ENCODE measurements at places on chromosomes 5 and 9.

GRCh38 chr9:127336506-127337352, 60.2 kb upstream of the SLC2A8 start:
- H3K4me1 ChIP-seq, result no peaks in the 10 kb centered on the region
- no peak overlapping the region for H3K4me3 ChIP-seq
- H3K27ac ChIP-seq, result no peak overlapping the region
- H3K36me3 ChIP-seq, result 0 out of 2 replicates have a peak, but pooled peaks cover 3% of the 10 kb centered on the region
- no peaks in the 10 kb centered on the region for H3K27me3 ChIP-seq

DNA sequence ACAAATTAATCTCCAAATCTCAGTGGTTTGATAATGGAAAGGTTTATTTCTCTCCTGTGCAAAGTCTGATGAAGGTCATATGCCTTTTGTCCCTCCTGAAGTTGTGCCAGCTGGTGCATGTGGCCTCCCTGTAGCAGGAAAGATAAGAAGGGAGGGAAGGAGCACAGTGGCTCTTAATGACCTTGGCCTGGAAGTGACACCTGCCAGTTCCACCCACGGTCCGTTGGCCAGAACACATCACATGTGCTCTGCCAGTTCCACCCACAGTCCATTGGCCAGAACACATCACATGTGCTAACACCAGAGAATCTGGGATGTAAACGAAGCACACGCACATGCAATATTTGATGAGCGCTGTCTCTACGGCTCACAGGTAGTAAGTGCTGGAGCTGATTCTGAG, 130.9 kb downstream of the DOCK2 start:
- H3K27me3 ChIP-seq, result no peaks in the 10 kb centered on the region
- no peaks in the 10 kb centered on the region for H3K36me3 ChIP-seq

DNA sequence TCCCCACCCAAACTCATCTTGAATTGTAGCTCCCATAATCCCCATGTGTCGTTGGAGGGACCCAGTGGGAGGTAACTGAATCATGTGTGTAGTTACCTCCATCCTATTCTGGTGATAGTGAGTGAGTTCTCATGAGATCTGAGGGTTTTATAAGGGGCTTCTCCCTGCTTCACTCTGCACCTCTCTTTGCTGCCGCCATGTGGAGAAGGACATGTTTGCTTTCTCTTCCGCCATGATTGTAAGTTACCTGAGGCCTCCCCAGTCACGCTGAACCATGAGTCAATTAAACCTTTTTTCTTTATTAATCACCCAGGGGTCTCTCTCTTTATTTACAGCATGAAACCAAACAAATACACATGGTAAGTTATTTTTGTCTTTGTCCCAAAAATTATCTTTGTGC, 726.1 kb downstream of the CDH18 start:
- no peak for DNase-seq
- H3K4me3 ChIP-seq, result no peak overlapping the region
- no peak overlapping the region for H3K27ac ChIP-seq
- no peaks in the 10 kb centered on the region for H3K4me1 ChIP-seq

DNA sequence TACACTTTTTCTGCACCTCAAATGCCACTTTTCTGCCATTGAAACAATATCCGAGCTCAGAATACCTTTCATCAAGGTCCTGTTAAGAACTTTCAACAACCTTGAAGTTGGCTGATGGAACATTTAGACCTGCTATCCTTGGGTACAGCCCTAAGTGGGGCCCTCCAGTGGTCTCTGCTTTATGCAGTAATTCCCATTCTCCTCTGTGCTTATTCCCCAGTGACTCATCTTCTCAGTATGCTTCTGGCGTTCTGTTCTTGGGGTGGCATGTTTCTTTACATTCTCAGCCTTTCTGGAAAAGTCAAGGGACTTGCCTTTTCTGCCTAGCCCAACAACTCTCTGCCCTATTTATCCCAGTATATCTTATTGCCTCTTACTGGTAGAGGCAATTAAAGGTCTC, 7.1 kb downstream of the ANP32B start:
- H3K4me3 ChIP-seq, result no peak overlapping the region
- peaks cover 17% of the 10 kb centered on the region for H3K27me3 ChIP-seq
- H3K4me1 ChIP-seq, result peaks cover under 1% of the 10 kb centered on the region

DNA sequence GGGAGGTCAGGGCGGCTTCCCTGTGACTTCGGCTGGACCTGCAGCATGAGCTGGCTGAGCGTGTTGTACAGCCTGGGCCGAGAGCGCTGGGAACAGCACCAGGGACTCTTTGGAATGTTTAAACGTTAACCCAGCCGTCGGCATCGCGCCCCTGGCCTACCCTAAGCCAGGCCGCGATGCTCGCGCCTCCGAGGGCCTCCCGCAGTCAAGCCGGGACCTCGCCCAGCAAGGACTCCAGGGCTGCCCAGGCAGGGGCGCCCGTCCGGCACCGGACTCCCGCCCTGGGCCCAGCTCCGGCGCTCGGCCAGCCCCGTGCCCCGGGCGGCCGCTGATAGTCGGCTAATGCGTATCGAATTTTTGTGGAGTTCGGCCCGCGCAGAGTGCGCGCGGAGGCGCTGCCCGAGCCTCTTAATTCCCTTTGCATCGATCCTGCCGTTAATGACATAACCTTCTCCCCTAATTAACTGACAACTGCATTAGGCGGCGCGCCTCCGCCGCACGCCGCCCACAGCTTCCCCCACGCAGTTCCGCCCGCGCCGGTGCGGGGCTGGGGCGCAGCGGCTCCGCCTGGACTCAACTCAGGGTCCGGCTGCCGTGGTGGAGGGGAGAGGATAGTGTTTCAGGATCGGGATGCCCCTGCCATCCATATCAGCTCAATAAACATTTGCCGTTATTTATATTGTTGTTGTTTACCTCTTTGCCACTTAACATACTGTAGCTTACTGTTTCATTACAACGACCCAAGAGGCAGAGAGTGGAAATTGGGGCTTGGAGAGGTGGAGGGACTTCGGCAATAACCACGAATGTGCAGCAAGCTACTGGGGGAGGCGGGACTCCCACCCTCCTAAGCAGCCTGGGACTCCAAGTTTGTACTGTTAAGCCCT, 28.8 kb upstream of the CDC23 start:
- no peak overlapping the region for H3K27ac ChIP-seq
- H3K4me1 ChIP-seq, result no peaks in the 10 kb centered on the region
- peak overlapping the region; percentile 29 for H3K4me3 ChIP-seq
- H3K36me3 ChIP-seq, result no peaks in the 10 kb centered on the region
- DNase-seq, result peak; percentile 70
- H3K27me3 ChIP-seq, result peaks cover 22% of the 10 kb centered on the region

GRCh38 chr5:66406761-66407336, 189.3 kb upstream of the MAST4 start:
- H3K4me3 ChIP-seq, result no peak overlapping the region
- H3K4me1 ChIP-seq, result no peaks in the 10 kb centered on the region
- no peaks in the 10 kb centered on the region for H3K36me3 ChIP-seq
- no peak overlapping the region for H3K27ac ChIP-seq
- DNase-seq, result no peak
- no peaks in the 10 kb centered on the region for H3K27me3 ChIP-seq

- no peaks in the 10 kb centered on the region for H3K4me1 ChIP-seq
- H3K36me3 ChIP-seq, result no peaks in the 10 kb centered on the region
- no peaks in the 10 kb centered on the region for H3K27me3 ChIP-seq
- no peak overlapping the region for H3K4me3 ChIP-seq
- DNase-seq, result no peak
- H3K27ac ChIP-seq, result no peak overlapping the region
Observed at GRCh38 chr9:17556935-17557334, 21.9 kb upstream of the SH3GL2 start.

DNA sequence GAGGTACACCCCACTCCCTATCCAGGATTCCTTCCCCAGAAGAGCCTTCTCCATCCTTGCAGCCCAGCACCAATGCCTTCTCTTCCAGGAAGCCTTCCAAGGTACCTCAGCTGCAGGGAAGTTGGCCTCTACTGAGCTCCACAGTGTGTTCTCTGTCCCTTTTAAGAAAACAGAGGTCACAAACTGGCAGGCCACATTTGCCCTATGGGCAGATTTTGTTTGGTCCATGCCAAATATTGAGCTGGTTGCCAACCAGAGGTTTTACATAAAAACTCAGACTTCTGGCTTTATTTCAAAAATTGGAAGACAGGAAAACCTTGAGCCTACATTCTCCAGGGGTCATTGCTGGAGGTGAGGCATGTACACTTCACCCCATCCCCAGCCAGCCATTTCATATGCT, 9.0 kb upstream of the NDST1 start:
- no peak overlapping the region for H3K4me3 ChIP-seq
- DNase-seq, result no peak
- H3K27ac ChIP-seq, result no peak overlapping the region
- peaks cover 28% of the 10 kb centered on the region for H3K4me1 ChIP-seq
- no peaks in the 10 kb centered on the region for H3K27me3 ChIP-seq

GRCh38 chr5:98964621-98965020, 35.8 kb upstream of the CHD1 start:
- H3K36me3 ChIP-seq, result no peaks in the 10 kb centered on the region
- H3K27ac ChIP-seq, result no peak overlapping the region
- no peaks in the 10 kb centered on the region for H3K27me3 ChIP-seq
- DNase-seq, result no peak
- H3K4me1 ChIP-seq, result peaks cover 3% of the 10 kb centered on the region

GRCh38 chr5:14825977-14826376, 45.6 kb downstream of the ANKH start:
- no peaks in the 10 kb centered on the region for H3K27me3 ChIP-seq
- no peaks in the 10 kb centered on the region for H3K4me1 ChIP-seq
- H3K27ac ChIP-seq, result no peak overlapping the region
- no peaks in the 10 kb centered on the region for H3K36me3 ChIP-seq
- DNase-seq, result no peak
- H3K4me3 ChIP-seq, result no peak overlapping the region

GRCh38 chr5:80399526-80400239, 8.2 kb upstream of the ZFYVE16 start:
- no peaks in the 10 kb centered on the region for H3K36me3 ChIP-seq
- no peaks in the 10 kb centered on the region for H3K4me1 ChIP-seq
- no peak overlapping the region for H3K27ac ChIP-seq
- no peaks in the 10 kb centered on the region for H3K27me3 ChIP-seq
- H3K4me3 ChIP-seq, result no peak overlapping the region
- DNase-seq, result no peak

DNA sequence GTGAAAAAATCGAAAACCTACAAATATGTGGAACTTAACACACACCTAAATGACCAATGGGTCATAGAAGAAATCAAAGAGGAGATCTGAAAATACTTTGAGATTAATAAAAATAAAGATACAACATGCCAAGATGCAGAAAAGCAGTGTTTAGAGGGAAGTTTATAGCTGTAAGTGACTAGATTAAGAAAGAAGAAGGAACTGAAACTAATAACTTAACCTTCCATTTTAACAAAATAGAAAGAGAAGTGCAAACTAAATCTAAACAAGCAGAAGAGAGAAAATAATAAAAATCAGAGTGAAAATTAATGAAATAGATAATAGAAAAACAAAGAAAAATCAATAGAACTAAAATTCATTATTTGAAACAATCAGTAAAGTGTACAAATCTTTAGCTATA, 103.0 kb upstream of the MAMDC2 start:
- no peaks in the 10 kb centered on the region for H3K27me3 ChIP-seq
- H3K4me1 ChIP-seq, result no peaks in the 10 kb centered on the region
- no peak overlapping the region for H3K4me3 ChIP-seq

GRCh38 chr9:133735931-133736330, 2.2 kb downstream of the SARDH start:
- H3K27ac ChIP-seq, result no peak overlapping the region
- DNase-seq, result no peak
- no peaks in the 10 kb centered on the region for H3K36me3 ChIP-seq
- peaks cover 29% of the 10 kb centered on the region for H3K4me1 ChIP-seq
- H3K4me3 ChIP-seq, result no peak overlapping the region

- H3K36me3 ChIP-seq, result no peaks in the 10 kb centered on the region
- H3K27ac ChIP-seq, result no peak overlapping the region
- no peak overlapping the region for H3K4me3 ChIP-seq
- H3K27me3 ChIP-seq, result no peaks in the 10 kb centered on the region
- no peaks in the 10 kb centered on the region for H3K4me1 ChIP-seq
- no peak for DNase-seq
Observed at GRCh38 chr9:77903666-77904285, 127.8 kb downstream of the GNAQ start.

DNA sequence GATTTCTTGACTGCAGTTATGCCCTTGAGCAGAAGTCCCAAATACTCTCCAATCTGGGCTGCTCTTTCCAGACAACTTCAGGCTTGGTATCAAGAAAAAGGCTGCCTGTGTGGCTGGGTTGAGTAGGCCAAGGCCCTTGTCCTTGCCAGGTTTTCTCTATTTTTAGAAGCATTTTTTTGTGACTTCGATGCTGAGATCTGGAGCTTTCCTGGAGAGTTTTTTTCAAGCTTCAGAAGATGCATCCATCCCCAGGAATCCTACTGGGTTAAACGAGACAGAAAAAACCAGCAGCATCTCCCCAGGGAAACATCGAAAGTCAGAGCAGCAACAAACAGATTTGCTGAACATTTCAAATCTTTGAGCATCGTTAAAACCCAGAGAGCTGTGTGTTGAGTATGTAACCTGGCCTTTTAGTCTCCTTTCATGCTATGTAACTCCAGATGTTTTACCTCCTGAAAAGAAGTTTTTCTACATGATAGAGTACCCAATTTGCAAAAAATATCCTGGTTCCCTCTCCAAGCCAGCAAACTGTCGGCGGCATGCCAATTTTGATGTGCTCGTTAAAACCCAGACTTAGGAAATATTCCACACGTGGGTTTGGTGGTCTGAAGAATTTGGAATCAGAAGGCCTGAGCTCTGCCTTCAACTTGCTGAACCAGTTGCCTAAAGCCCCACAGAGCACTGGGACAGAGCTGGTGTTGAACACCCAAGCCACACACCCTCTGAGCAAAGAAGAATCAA, 98.1 kb upstream of the ALDH1B1 start:
- DNase-seq, result no peak
- no peaks in the 10 kb centered on the region for H3K27me3 ChIP-seq

DNA sequence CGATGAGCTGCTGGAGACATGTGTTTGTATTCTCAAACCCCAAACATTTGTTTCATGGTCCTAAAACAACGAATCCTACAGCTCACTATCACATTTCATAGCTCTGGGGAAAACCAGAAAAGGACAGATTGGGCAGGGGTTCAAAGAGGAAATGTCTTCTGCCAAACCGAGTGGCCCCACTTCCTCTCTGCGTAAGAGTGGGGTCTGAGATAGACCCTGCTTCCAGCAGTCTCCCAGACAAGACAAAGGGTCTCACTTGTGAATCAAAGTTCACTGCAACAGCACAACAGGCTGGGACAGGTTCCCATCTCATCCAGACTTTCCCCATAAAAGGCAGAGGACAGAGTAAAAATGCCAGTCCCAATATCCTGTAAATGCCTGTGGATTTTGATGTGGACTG, 276.2 kb upstream of the SLC24A2 start:
- no peak overlapping the region for H3K4me3 ChIP-seq
- DNase-seq, result no peak
- H3K36me3 ChIP-seq, result no peaks in the 10 kb centered on the region
- no peaks in the 10 kb centered on the region for H3K4me1 ChIP-seq

- no peak overlapping the region for H3K27ac ChIP-seq
- H3K4me1 ChIP-seq, result no peaks in the 10 kb centered on the region
- DNase-seq, result no peak
Observed at GRCh38 chr5:137935190-137935589, 45.9 kb downstream of the PKD2L2 start.

Measured in H1 (cell line).